RWPE1 (cell line): ENCODE measurements at places on chromosomes 2 and 18.

GRCh38 chr2:47172156-47172921 is 17.2 kb upstream of the STPG4 start:
- DNase-seq: no peak

- no peak for DNase-seq
These were observed 121.3 kb downstream of the MTX2 start for GRCh38 chr2:176390276-176391147.

DNA sequence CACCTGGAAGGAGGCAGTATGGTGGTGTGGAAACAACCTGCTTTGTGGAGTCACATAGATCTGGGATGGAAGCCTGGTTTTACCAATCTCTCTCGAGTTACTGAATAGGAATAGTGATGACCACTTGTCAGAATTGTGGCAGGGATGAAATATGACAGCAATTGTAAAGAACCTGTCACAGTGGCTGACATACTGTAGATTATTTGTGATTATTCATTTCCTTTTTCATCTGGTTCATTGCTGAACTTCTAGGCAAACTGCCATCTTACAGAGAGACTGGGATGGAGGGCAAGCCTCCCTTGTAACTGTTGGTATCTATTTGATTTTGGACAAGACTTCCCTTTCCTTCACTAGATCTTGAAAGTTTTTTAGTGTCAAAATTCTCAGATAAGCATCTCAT is 42.0 kb downstream of the FMNL2 start:
- no peak for DNase-seq

- no peak for DNase-seq
These were observed 45.7 kb downstream of the CCDC102B start for GRCh38 chr18:68843473-68844089.
